ENCODE measurements at places on chromosomes 7 and 10.

DNA sequence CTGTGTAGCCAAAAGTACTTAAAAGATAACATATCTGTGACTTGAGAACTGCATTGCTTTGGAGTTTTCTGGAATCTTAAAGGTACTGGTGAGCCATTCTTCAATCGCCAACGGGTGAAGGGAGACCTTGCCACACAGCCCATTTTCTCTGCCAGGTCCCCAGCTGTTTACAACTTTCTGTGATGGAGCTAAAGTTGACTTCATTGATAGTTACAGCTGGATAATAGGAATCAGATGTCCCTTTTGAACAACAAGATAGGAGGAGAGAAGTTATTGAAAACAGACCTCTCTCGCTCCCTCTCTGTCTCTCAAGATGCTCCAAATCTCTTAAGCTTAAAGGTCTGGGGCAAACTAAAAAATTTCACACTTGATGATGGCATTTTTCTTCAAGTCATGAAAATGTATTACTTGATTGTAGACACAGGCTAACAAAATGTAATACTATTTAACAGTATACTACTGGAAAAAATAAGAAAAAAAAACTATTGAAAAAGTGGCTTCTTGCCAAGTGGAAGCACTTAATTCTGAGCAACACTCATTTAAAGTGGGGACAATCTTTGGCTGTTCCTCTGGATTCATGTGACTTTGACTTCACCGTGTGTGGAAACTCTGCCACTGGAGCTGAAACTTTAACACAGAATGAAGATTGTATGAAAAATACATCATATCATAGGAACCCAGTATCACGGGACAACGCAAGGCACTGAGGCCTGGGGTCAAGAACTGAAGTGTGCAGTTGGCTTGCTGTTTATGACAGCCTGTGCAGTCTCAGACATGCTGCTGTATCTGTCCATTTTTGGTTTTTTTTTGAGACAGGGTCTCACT is 78.4 kb upstream of the AFAP1L2 start:
- H3K27ac ChIP-seq, result peak overlapping the region; percentile 12
- H3K36me3 ChIP-seq, result peaks cover 39% of the 10 kb centered on the region
- no peaks in the 10 kb centered on the region for H3K27me3 ChIP-seq
- H3K4me1 ChIP-seq, result peaks cover 8% of the 10 kb centered on the region
- no peak for DNase-seq

- no peak for DNase-seq
- H3K4me3 ChIP-seq, result no peak overlapping the region
- no peaks in the 10 kb centered on the region for H3K4me1 ChIP-seq
- no peaks in the 10 kb centered on the region for H3K36me3 ChIP-seq
- no peak overlapping the region for H3K27ac ChIP-seq
- H3K27me3 ChIP-seq, result no peaks in the 10 kb centered on the region
Measured at GRCh38 chr7:84003191-84003590, 191.4 kb downstream of the SEMA3A start.

- H3K36me3 ChIP-seq, result peaks cover 26% of the 10 kb centered on the region
- H3K4me3 ChIP-seq, result no peak overlapping the region
- no peak for DNase-seq
- no peaks in the 10 kb centered on the region for H3K27me3 ChIP-seq
- H3K4me1 ChIP-seq, result peaks cover 62% of the 10 kb centered on the region
Measured at GRCh38 chr7:27888736-27889135, 148.8 kb downstream of the TAX1BP1 start.

- no peaks in the 10 kb centered on the region for H3K36me3 ChIP-seq
- H3K4me3 ChIP-seq, result no peak overlapping the region
- DNase-seq, result no peak
- no peak overlapping the region for H3K27ac ChIP-seq
- no peaks in the 10 kb centered on the region for H3K4me1 ChIP-seq
- peaks cover 16% of the 10 kb centered on the region for H3K27me3 ChIP-seq
Measured at GRCh38 chr10:6787091-6787490, 207.0 kb upstream of the PRKCQ start.

GRCh38 chr7:112134039-112134438 is 72.2 kb downstream of the DOCK4 start:
- H3K4me3 ChIP-seq, result no peak overlapping the region
- peaks cover 4% of the 10 kb centered on the region for H3K27me3 ChIP-seq
- H3K36me3 ChIP-seq, result no peaks in the 10 kb centered on the region
- H3K27ac ChIP-seq, result no peak overlapping the region

DNA sequence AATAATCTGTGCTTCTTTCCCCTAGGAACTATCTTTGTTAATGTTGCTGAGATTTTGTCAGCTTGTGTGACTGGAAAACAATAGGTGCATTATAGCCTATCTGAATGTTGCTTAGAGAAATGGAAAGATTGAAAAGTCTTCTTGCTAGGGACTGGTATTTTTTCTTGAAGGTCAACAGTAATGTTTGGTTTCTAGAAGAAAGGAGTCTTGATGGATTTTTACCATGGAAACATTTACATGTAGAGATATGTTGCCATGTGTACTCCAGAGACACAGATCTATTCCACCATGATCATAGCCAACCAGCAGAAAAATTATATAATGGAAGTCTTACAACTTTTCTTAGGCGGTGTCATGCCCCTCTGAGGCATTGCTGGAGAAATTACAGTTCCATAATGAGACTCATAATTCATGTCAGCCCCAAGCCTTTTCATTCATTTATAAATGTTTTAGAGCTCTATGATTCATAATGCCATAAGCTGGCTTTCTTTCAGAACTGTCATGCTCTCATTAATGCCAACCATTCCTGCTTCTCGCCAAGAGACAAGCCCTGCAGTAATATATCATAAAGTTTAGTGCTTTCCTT is 175.1 kb upstream of the PTPRZ1 start:
- no peak for DNase-seq
- no peak overlapping the region for H3K4me3 ChIP-seq
- no peaks in the 10 kb centered on the region for H3K27me3 ChIP-seq
- H3K36me3 ChIP-seq, result no peaks in the 10 kb centered on the region

GRCh38 chr10:26380815-26381214 is 57.3 kb upstream of the APBB1IP start:
- no peak overlapping the region for H3K4me3 ChIP-seq
- no peaks in the 10 kb centered on the region for H3K27me3 ChIP-seq
- no peak for DNase-seq
- no peaks in the 10 kb centered on the region for H3K4me1 ChIP-seq
